Prostate gland (tissue), 2 donors: ENCODE measurements at places on chromosomes 1 and 21.

DNA sequence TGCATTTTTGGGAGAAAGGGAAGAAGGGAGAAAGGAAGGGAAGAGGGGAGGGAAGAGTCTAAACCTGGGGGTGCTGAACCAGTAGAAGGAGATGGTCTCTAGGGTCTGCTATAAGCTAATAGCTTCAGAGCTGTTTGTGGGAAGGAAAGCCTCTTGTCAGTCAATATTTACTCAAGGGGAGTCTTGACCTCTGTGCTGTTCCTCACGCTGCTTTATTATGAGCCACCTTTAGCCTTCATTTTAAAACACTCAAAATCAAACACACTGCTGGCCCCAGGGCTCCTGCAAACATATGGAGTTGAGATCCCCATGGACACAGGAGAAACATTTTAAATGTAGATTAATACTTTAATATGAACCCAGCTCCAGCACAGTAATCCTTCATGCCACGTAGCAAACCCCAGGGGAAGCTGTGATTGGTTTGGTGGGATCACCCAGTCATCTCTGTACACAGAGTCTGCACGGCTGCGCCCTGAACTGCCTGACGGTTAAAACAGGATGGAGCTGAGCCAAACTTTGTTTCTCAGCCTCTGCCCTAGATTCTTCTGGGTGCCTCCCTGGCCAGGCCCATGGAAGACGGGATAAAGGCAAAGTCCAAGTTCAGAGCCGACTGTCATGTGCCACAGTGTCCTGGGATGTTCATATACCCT, 40.2 kb upstream of the VWA5B1 start:
- no peak for DNase-seq

- DNase-seq = no peak
Observed at GRCh38 chr1:49226758-49227157, 450.1 kb upstream of the BEND5 start.

DNA sequence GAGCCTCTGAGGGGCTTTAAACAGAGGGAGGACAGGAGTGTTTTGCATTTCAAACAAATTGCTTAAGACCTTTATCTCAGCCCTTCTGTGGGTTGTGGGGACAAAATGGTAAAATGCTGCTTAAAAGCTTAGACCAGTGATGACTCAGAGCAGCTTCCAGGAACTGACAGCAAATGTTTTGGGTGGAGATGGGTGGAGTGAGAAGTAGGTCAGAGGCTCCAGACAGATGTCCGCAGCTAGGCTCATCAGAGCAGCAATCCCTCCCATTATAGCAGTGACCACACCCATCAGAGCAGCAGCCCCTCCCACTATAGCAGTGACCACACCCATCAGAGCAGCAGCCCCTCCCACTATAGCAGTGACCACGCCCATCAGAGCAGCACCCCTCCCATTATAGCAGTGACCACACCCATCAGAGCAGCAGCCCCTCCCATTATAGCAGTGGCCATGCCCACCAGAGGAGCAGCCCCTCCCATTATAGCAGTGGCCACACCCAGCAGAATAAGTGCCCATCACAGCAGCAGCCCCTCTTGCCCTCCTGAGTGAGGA, 532.2 kb downstream of the MATN1 start:
- DNase-seq = no peak

DNA sequence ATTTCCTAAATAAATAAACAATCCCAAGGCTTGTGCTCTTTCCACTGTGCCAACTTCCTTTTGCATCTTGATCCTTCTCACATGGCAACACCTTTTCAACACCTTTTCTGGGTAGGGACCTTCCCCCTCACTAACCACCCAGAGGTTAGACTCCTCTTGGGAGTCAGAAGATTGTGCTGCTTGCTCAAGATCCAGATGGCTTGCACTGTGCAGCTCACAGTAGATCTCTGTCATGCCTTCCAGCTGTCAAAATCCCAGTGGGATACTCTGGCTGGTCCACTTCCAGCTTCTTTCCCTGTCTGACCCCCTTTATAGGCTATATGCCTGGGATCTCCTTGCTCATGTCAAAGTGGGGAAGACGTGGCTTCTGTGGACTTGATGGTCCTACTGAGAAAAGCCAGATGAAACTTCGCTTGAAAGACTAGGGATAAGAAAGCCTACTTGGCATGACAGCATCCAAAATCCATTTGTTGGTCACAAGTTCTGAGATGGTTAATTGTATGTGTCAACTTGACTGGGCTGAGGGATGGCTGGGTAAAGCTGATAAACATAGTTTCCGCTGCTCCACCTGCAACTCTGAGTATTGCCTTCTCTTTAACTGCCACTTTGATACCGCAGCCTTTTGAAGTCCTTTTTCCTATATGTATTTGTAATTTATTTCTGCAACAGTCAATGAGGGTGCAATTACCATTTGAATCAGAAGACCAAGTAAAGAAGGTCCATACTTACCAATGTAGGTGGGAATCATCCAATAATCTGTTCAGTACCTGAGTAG, 74.5 kb downstream of the S1PR1 start:
- no peak for DNase-seq

DNA sequence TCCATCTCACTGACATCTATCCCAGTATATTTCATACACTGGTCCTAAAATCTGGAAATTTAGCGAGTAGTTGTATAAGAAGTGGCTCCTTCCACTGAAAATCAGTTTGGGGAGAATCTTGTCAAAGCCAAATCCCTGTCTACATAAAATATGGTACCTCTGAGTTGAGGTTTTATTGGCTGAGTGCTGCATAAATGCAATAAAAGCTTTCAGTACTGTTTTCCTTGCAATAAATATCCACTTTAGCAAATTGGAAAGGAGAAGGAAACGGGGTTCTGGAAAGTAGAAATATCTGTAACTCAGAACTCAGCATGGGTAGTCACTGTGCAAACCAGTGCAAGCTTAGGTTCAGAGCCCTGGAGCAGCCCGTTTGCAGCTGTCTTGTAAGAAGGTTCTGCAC, 580.2 kb downstream of the SMYD3 start:
- DNase-seq = no peak

GRCh38 chr1:157095551-157095950, 4.1 kb downstream of the ETV3L start:
- DNase-seq = no peak

DNA sequence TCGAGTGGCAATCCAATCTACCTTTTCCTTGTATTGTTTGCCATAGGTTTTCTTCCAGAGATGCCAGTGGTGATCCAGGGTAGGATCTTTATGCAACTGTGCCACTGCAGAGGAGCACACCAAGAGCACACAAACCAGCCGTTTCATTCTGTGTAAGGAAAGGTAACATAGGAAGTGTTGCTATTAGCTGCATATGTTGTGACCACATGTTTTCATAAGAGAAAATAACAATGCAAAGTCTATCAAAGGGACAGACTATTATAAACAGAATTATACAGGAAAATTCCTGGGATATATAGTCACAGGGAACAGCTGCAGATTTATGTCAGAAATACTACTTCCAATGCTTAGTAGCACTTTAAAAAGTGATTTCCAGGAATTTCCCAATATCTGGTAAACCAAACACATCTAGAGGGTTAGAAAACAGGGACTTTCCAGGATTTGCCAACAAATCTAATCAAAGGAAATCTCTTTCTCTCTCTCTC, 919 bp downstream of the CTSS start:
- no peak for DNase-seq

- no peak for DNase-seq
Observed at GRCh38 chr1:234619794-234620247, 9.8 kb upstream of the IRF2BP2 start.

DNA sequence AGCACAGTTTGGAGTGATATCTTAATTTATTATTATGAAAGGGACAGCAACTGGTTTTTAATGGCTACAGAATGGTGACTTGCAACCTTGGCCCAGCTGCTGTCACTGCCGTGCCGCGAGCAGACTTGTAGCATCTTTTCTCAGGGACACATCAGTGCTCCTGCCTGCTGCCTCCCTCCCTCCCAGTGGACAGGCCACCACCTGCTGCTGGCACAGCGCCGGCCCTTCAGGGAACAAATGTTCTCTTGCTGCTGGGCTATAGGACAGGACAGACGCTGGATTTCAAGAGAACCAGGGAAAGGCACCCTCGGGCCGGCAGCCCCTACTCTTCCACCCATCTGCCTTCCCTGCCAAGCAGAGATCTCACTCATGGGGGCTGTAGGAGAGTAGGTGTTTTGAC, 413.8 kb upstream of the NFIA start:
- DNase-seq = no peak

DNA sequence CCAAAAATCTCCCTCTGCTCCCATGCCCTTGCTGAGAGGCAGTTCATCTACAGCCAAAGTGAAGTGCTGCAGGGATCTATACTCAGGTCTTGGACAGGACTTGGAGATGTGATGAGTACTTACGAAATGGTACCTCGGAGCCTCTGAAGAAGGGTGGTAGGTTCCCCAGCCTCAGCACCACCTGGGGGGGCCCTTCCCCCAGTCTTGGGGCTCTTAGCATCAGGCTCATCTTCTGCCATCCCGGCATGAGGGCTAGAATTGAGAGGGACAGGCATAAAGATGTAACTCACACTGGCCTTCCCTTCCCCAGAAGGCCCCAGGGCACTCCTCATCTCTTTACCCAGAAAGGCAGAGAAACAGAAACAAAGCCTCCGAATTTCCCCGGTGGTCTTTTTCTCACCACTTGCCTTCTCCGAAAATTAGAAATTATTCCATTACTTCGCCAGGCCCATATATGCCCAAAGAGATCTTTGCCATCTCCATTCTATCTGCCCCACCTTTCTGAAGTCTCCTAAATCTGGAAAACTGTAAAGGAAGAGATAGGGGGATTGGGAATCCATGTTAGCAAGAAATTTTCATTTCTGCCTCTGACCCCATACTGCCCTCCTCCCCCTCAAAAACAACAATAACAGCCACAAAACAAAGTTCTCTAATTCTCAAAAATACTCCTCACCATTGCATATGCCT, 827 bp downstream of the RFX5 start:
- no peak for DNase-seq

- no peak for DNase-seq
Observed at GRCh38 chr21:14591377-14591776, 45.3 kb upstream of the SAMSN1 start.

GRCh38 chr1:15304708-15305467, 57.9 kb downstream of the FHAD1 start:
- DNase-seq = peak; percentile 66

GRCh38 chr1:186722711-186723309, 42.6 kb upstream of the PTGS2 start:
- DNase-seq = no peak

GRCh38 chr1:66679140-66679539, 73.1 kb upstream of the DYNLT5 start:
- DNase-seq = no peak

DNA sequence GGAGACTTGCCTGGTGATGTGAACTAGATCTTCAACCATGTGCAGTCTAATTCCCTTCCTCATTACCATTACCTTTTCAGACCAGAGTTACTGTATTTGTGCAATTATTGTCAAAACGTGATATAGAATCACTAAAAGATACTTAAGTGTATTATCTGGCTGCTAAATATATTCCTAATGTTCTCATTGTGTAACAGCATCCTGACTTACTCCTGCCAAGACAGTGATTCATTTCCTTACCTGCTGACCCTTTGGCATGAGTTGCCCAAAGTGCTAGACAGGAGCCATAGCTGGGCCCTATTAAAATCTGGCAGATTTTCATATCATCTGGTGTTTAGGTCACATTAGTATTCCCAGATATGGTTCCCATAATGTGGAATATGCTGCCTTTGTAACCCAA, 598.3 kb upstream of the CAMK1G start:
- DNase-seq = no peak

DNA sequence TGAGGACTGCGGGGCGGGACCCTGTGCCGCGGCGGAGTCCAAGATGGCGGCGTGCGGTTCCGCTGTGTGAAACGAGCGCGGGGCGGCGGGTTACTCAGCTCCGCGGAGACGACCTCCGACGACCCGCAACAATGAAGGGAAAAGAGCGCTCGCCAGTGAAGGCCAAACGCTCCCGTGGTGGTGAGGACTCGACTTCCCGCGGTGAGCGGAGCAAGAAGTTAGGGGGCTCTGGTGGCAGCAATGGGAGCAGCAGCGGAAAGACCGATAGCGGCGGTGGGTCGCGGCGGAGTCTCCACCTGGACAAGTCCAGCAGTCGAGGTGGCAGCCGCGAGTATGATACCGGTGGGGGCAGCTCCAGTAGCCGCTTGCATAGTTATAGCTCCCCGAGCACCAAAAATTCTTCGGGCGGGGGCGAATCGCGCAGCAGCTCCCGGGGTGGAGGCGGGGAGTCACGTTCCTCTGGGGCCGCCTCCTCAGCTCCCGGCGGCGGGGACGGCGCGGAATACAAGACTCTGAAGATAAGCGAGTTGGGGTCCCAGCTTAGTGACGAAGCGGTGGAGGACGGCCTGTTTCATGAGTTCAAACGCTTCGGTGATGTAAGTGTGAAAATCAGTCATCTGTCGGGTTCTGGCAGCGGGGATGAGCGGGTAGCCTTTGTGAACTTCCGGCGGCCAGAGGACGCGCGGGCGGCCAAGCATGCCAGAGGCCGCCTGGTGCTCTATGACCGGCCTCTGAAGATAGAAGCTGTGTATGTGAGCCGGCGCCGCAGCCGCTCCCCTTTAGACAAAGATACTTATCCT, 430 bp downstream of the RBM15 start:
- DNase-seq = peak; percentile 46

GRCh38 chr1:25737130-25737529, 62.9 kb upstream of the SELENON start:
- DNase-seq = no peak

GRCh38 chr1:78047631-78048030, 1.9 kb downstream of the GIPC2 start:
- no peak for DNase-seq

DNA sequence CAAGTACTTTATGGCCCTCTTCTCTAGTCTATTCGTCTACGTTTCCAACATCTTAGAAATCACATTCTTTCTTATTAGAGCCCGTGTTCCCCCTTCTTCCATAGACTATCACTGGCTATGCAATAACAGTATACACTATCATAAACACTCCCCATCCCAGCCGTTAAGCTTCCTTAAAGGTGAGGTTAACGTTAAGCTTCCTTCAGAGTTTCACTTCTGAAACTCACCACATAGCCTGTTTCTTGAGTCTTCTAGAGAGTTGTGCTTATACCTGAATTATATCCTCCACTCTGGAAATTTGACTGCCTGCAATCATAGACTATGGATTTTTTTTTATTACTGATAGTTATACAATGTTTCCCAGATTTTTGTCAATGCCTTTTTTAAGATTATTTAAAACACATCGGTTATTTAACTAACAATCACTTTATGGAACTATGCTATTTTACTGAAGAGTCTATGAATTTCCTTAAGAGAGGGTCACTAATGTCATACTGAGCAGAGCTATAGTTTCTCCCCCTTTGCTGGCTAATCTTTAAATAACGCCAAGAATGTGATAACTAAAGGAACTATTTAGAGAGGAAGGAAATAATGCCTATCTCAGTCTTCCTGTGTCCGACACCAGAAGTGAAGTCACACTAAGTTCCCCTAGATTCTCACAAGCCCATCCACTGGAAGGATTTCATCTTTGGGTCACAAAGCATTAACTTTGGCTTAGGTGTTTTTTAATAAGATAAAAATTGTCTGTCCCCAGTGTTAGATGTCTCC, 16.8 kb downstream of the FCER1A start:
- DNase-seq = no peak

GRCh38 chr21:34630536-34631143, 15.7 kb upstream of the RCAN1 start:
- peak; percentile 22 for DNase-seq

GRCh38 chr1:180945551-180945950, 32.9 kb downstream of the KIAA1614 start:
- DNase-seq = no peak

- peak; percentile 17 for DNase-seq
Observed at GRCh38 chr1:202807451-202807925, 733 bp downstream of the KDM5B start.

- DNase-seq = no peak
Observed at GRCh38 chr1:3263790-3264189, 190.7 kb upstream of the ARHGEF16 start.

GRCh38 chr1:44594871-44595735, 79.2 kb downstream of the TMEM53 start:
- DNase-seq = peak; percentile 69
